Right renal pelvis (tissue), 4 donors: ENCODE measurements at places on chromosomes 5 and 9.

DNA sequence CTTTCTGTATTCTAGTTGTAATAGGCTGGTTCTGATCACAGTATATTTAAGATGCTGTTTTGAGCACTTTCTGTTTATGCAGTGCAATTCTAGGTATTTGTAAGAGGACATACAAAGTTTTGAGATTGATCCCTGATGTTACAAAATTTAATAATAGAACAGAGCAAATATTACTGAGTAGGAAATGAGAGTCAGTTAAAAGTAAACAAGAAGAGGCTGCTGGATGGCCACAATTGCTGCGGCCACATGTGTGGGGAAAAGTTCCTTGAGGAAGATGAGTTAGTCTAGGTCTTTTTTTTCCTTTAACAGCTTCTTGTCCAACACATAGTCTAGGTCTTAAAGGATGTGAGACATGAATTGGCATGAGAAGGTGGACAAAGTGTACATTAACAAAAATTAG lies 11.3 kb downstream of the EHMT1 start:
- DNase-seq, result no peak

DNA sequence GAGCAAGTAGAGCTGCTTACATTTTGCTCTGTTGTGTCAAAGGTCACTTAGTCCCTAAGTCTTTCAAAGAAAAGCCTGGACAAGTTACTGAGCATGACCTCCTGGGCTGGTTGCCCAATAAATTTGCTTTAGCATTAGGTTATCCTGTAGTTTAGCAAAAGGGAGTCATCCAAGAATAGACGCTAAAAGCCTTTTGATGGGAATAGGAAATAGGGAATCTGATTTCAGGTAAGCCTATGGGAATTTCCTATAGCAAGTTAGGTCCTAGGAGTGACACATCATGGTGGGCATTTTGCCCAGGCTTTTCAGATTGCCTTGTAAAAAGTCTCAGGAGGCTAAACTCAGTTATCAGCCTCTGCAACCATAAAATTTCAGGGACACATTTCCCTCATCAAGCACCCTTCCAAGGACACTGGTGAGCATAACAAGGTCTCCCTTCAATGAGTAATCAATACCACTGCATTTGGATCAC lies 67.6 kb upstream of the RANBP3L start:
- DNase-seq, result no peak

DNA sequence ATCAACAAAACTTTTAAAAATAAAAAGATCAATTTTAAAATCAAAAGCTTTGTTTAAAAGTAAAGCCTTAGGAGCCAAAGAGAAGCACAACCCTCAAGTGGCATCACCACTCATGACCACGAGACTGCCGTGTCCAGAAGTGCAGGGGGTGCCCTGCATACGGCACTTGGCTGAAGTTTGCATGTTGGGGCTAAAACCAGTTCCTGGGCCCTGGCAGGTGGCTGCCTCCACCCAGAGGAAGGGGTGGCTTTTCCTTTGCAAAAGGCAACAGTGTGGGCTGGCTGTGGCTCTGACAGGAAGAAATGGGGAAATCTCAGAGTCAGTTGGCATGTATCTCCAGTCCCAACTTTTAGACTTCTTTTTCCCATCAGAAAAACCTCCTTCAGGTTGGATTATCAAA lies 15.3 kb downstream of the TRMO start:
- DNase-seq, result no peak

DNA sequence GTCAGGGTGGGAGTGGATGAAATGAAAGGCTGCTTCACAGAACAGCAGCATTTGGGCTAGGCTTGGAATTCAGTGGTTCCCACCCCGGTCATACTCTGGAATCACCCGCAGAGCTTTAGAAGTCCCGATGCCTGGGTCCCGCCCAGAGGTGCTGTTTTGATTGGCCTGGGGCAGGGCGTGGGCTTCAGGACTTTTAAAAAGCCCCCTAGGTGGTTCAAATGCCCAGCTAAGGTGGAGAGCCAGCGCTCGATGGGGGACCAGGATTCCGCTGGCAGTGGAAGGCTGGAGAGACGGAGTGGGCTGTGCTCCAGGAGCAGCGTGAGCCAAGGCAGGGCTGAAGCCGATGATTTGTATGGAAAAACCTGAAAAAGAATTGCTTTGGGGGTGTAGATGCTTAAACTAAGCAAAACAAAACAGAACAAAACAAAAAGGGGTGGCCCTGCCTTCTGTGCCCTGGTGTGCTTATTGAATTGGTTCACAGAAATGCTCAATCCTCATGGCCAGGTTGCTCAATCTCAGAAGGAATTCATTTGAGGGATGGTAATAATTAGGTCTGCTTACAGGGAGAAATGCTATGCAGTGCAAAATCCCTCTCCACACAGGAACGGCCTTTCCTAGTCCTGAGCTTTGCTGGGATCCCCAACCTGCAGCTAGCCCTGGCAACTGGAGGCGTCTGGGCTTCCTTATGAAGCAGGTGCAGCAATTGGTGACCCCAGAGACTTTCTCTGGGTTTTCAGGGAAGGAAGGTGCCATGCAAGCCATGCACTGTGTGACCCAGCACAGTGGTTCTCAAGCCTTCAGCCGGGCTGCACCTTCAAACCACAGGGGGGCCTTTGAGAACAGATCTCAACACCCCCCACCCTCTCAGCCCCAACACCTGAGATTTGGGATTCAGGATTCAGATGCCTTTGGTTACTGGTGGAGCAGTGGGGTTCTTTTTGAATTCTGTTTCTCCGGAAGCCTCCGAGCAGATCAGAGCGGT lies 174.0 kb upstream of the ZNF618 start:
- no peak for DNase-seq

- no peak for DNase-seq
Observed at GRCh38 chr9:121510766-121511550, 11.3 kb upstream of the GGTA1 start.

GRCh38 chr5:97658116-97658900 lies 475.3 kb upstream of the RIOK2 start:
- DNase-seq, result no peak

DNA sequence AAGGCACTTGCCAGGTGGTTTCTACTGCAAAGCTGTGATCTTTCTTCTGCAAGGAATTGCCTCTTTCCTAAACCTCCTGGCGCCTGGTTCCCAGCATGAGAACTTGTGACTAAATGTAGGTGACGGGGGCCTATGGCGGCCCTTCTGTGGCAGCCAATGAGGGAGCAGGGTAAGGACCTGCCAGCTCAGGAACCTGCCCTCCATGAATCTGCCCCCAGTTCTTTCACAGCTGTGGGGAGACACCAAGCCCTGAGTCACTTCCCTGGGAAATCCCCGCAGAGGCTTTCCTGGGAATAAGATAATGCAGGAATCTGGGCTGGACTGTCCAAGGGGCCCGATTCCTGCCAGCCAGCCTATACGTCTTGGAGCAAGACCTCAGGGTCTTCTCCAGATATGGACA lies 56.7 kb upstream of the CTNNA1 start:
- no peak for DNase-seq

DNA sequence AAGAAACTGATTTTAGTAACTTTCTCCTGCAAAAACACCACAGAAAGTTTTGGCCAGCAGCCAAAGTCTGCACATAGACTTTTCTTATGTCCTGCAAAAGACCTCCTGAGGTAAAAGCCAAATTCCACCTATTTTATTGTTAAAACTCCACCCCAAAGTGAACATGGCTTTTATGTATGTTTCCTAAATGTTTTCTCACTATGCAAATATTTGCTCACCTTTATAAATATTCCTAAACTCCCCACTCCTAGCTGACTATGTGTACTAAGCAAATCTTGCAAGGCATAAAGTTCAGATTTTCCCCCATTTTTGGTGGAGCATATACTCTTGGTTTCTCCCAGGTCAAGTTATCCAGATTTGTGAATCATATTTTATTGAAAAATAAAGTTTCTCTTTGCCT lies 446.2 kb downstream of the DNAH5 start:
- no peak for DNase-seq

DNA sequence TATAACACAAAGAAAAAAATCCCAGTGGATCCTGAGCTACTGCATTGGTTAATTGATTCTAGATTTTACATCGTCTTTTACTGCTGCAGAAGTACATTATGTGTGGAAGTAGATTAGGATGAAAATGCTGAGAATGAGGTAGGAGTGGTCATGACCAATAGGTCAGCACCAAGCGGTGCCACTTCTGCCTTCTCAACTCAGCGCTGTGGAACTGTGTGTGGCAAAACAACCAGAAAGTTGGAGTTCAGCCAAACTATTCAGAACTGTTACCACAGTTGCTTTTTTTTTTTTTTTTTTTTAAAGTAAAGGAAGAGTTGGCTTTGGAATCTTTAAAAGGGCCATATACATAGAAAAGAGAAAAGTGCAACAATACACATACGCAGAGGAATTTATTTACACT lies 24.2 kb downstream of the POU5F2 start:
- DNase-seq, result no peak

DNA sequence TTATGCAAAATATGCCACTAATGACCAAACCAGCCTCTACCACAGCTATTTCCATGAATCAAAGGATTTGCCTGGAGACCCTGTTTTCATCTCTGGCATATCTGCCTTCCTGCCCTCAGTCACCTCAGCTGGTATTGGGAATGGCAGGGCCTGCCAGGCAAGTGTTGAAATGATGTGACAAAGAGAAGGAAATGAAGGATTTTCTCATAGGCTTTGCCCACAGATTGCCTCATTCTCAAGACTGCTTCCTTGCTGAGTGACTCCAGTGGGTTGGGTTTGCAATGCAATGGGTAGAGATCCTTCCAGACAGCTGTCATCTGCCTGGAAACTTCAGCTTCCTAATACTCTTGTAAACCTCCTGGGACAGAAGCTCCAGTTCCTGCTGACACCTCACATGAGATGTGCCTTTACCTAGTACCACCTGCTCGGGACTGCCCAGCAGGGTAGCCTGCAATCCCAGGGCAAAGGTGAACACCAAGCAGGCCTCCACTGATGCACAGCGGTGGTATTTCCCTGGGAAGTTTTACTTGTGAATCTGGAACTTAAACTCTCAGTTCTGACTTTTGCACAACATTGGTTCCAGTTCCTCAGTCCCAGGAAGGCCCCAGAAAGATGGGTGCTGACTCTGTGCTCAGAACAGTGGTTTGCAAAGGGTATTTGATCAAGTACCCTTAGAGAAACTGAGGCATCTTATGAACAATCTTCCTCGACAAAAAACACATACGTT lies 64.8 kb upstream of the SLC1A1 start:
- no peak for DNase-seq

- no peak for DNase-seq
Observed at GRCh38 chr5:59800347-59800893, 93.1 kb downstream of the PDE4D start.

DNA sequence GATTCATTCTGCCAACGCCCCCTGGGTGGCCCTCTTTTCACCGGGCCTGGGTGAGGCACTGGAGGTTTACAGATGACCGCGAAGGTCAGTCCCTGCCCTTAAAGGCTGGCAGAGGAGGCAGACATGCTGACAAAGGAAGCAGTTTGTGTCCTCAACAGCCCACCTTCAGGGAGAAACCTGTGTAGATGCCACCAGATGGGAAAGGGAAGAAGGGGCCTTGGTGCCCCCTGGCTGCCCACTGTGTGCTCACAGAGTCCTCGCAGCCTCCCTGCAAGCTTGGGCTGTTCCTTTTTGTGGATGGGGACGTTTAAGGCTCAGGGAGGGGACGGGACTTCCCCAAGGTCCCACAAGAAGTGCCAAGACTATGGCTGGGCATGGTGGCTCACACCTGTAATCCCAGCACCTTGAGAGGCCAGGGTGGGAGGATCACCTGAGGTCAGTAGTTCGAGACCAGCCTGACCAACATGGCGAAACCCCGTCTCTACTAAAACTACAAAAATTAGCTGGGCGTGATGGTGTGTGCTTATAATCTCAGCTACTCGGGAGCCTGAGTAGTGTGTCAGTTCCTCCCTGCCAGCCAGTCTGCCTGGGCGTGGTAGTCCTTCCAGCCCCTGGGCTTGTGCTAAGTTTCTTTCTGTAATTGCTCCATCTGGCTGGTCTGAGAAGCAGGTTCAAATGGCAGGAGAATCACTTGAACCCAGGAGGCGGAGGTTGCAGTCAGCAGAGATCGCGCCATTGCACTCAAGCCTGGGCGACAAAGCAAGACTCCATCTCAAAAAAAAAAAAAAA lies 36.2 kb downstream of the NEK6 start:
- DNase-seq, result no peak

DNA sequence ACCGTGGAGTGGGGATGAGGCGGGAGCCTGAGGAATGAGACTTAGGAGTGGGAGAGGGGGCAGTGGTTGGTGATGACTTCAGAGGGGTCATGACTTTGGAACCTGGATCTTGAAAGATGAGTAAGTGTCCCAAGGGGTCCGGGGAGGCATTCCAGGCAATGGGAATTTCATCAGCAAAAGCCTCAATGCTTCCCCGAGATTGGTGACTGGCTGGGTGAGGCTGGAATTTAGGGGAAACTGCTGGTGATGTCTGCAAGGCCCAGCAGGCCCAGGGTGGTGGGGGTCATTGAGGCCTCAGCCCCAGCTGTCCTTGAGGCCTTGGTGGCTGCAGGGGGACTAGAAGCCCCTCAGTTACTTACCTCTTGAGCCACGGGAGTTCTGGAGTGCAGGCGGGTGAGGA lies 7.5 kb downstream of the NDST1 start:
- DNase-seq, result no peak

- DNase-seq, result no peak
Observed at GRCh38 chr9:127776195-127776923, 2.1 kb downstream of the SH2D3C start.

- DNase-seq, result no peak
Observed at GRCh38 chr5:149153193-149153750, 12.0 kb downstream of the ABLIM3 start.

DNA sequence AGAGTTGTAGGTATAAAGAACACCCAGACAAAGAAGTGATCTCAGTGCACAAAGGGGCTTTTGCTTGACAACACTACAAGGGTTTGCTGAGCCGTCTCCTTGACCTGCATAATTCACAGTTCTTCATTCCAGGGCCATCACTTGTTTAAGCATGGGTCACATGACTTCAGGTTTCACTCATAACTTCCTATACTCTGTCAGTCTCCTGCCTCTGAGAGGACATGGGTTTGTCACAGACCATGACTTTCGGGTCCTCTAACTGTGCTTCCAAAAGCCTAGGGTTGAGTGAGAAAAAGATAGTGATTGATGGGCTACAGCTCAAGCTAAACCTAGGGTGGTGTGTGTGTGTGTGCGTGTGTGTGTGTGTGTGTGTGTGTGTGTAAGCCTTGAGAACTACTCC lies 166.4 kb downstream of the CDH6 start:
- no peak for DNase-seq

DNA sequence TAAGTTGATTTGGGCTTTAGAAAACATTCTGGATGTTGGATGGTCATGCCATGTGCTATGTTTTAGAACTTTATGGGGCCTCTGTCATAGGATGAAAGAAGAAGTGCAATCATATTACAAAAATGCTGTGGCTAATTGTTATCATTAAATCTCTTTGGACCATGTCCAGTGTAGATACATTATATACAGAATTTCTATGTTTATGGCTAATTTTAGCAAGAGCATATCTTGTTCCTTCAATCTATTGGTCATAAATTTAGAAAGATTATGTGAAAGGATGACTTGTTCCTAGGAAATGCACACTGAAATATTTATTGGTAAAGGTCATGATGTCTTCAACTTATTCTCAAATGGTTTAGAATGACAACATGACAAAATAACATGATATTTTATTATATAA lies 42.4 kb upstream of the ELL2 start:
- no peak for DNase-seq

DNA sequence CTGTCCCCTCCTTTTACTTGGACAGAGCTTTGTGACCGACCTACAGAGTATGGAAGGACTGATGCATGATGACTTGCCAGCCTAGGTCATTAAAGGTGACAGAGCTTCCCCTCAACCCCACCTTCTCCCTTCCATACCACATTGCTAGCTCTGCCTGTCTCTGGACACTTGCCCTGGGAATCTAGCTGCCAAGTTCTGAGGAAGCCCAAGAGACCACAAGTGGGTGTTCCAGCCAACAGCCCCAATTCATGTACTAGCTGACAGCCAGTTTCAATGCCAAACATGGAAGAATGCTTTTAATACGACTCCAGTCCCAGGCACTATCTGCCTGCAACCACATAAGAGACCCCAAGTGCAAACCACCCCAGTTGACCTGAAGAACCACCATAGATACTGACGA lies 477.1 kb downstream of the SPOCK1 start:
- no peak for DNase-seq
